Colonic mucosa (tissue), 4 donors: ENCODE measurements at places on chromosomes 1 and 21.

DNA sequence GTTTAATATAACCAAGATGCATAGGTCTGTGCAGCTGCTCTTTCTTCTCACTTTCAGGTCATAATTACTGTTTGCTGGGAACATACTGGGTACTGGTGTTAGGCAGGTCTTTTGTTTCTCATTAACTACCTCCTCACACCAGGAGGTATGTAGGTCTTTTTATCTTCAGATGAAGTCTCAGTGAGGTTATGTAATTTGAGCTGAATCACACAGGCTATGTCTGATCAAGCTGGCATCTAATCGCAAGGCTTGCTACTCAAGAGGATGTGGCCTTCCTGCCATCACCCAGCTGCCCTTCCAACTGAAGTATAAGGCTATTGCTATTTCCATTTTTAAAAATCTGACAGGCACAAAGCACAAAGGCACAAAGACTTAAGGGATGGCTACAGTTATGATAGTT, 96.4 kb downstream of the RUNX1 start:
- no peak for DNase-seq

DNA sequence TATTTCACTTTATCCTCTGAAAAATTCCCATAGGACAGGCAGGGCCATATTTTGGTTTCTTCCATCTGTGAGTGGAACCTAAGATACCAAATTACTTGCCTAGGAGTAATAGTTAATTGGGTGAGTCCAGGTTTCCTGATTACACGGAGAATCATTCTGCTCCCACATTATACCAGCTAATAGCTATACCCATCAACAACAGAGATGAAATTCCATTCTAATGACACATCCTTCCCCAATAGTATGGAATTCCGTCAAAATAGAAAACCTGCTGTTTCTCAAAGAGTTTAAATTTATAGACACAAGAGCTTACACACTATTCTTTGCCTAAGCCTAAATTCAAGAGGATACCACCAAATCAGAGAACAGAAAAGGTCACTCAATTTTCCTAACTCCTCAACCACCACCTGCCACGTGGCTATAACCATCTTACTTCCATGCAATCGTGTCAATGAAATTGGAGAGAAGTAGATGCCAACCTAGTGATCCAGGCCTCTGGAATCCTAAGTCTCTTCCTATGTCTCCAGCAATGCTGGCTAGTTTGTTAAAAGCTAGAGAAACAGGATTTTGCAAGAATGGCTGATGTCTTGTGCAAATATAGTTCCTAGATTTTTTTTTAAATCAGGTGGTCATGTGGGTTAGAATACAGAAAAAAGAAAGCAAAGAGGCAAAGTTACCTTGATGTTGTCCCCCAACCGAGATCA, 6.2 kb downstream of the PPT1 start:
- DNase-seq, result no peak

DNA sequence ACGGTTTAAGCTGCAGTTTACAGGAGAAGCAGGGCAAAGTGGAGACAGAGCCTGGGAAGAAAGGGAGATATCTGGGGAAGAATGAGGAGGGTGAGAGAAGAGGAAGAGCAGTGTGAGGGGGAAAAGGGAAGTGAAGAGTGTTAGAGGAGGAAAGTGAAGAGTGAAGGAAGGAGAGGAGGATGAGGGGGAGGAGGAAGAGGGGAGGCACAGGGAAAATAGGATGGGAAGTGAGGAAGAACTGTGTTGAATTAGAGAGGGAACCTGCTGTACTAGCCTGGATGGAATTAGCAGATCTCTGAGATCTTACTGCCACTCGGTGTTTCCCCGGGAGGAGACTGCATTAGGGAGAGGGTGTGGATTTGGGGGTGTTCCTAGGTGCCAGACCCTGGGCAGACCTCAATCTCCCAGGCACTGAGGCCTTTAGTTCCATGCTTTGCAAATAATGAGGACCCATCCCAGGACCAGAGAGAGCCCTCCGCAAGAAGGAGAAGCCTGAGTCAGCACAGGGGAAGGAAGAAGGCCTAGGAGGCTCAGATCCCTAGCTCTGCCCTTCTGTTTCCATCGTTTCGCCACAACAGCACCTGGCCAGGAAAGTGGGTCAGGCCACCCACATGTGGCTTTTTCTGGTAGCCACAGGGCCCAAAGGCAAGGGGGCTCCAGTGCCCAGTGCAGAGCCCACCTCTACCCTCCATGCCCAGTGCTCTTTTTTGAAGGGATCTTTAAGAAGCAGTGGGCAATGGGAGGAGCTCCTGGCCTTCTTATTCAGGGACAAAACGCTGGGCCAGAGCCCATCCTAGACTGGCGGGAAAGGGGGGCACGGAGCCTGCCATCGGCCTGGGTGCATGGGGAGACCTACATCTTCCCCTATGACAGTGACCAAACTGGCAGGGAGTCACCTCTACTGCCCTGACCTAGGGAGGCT, 2.0 kb downstream of the LRRN2 start:
- DNase-seq, result no peak

DNA sequence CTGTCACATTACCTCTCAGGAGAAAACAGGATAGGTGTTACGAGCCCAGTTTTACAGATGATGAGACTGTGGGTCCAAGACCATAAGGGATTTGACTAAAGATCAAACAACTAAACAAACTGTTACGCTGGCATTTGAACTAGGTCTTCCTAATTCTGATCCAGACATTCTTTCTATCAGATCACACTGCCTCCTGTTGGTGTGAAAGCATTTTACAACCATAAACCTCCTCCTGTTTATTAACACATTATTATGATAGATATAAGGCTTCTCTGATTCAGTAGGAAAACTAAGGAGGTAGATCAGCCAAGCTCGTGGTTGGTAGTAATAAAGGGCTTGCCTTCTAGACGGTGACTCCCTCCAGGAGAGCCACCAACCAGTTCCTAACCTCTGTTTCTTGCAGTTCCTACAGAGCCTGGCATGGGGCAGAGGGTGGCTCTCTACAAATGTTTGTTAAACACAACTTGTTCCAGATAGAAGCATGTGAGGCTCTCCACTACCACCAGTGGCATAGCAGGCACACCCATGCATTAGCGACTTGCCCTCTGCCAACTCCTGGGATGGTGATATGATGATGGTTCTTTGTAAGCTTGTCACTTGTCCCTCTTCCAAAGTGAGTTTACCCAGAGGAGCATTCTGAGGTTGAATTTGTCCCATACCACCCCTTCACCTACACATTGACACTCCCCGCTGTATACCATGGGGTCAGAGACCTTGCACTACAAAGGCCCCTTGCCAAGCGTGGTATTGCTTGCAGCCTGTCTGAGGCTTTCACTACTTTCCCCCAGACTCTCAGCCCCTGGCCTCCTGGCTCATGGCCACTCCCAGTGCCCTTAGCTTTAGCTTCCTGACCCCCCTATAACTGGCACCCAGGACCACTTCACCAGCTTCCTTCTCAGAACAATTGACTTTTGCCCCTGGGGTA, 96.4 kb upstream of the HOOK1 start:
- no peak for DNase-seq

DNA sequence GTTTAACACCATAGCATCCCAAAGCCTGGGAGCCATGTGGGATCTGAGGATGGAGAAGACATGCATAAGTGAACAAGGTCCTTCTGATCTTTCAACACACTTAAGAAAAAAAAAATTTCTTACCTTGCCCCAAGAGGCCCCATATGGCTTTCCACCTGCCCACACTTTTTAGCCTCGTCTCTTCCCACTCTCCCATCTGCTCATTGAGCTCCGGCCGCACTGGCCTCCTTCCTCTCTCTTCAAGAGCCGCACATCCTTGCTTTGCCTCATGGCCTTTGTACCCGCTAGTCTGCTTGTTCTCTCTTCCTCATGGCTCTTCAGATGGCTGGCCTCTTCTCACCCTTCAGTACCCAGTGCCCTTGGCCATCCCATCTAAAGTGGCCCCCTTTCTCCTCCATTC, 70.2 kb upstream of the PDE4B start:
- DNase-seq, result no peak

DNA sequence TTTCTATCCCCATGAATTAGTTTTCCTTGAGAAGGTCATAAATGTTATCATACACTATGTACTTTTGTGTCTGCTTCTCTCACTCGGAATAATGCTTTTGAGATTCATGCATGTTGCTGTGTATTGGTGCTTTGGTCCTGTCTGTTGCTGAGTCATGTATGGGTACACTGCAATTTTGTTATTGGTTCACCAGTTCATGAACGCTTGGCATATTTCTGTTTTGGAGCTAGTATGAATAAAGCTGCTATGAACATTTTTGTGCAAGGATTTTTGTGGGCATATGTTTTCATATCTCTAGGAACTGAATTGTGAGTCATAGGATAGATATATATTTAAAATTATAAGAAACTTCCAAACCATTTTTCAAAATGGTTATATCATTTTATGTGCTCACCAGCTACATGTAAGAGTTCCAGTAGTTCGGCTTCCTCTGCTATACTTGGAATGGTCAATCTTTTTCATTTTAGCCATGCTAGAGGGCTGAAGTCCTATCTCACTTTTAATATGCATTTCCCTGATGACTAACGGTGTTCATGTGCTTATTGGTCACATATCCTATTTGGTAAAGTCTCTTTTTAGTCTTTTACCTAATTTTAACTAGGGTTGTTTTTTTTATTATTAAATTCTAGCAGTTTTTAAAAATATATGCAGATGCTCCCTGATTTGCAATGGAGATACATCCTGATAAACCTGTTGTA, 38.2 kb downstream of the ETS2 start:
- no peak for DNase-seq

DNA sequence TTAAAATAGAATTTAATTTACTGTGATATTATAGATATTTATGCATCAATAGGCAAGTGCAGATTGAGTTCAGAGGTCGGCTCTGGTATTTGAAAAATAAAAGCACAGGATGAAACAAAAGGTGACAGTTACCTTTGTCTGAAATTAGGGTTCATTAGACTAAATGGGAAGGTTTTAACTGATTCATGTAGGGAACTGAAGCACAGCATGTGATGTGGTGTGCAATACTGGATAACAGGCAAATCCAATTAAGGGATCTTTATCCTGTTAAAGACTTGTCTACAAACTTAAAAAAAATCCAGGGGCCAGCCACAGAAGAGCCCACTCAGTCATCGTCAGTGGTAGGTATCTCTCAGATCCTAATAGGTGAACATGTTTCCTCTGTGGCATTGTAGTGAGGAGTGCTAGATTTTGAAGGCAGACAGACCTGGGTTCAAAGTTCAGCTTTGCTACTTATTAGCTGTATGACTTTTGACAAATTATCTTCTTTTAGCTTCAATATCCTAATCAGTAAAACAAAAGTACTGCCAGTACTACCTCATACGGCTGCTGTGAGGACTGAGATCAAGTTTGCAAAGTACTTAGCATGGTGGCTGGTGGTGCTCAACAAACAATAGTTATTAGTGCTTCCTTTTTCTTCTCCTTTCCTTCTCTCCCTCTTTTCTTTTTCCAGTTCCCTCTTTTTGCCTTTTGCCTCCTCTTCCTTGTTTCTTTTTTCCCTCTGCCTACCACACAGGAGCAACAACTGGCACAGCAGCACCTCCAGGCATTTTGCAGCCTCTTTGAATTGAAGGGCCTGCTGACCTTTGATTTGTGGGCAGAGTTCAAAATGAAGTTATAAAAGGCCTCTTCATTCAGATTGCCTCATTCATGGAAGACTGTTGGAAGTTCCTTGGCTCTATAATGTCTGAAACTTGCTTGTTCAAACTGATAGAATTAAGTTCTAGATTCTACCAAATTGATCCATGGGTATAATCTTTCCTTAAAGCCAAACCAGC, 44.9 kb upstream of the FOXD3 start:
- peak; percentile 56 for DNase-seq

DNA sequence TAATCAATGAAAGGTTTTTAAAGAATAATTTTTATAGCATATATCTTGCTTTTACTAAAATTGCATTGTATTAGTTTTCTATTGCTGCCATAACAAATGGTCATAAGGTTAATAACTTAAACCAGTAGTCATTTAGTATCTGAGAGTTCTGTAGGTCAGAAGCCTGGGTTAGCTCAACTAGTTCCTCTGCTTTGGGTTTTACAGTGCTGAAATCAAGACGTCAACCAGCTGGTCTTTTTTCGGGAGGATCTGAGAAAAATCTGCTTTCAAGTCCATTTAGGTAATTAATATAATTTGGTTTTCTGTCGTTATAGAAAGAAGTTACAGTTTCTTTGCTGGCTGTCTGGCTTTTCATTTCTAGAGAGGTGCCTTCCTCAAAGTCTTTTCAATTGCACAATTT, 577.7 kb downstream of the MRPL39 start:
- no peak for DNase-seq

GRCh38 chr1:66585002-66585401, 51.0 kb downstream of the SGIP1 start:
- DNase-seq, result no peak

DNA sequence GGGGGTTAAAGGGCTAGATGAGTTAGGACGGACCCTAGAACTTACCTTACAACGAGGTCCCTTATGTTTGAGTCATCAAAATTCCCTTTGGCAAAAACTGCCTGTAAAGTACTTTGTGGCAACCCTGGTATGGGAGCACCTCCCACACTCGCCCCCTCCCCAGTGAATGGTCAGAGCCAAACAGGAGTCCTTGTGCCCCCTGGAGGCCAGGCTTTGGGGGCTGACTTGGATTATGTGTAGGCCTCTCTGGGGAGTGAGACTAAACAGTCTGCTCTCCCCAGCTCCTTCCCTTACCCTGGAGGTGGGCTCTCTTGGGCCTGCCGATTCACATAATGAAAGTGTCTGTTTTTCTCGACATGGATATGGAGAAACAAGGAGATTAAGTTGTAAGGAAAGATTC, 81.2 kb downstream of the ADCY10 start:
- no peak for DNase-seq

GRCh38 chr1:29642519-29642918, 406.2 kb downstream of the PTPRU start:
- DNase-seq, result no peak

GRCh38 chr1:67685067-67685557, at the start of gene GADD45A:
Gene GADD45A, plus strand, starts transcription at chr1:67685201. Its CDS starts 294 bp downstream, at chr1:67685495.
- DNase-seq, result peak; percentile 99

- no peak for DNase-seq
Observed at GRCh38 chr1:109191891-109192290, 21.8 kb upstream of the SARS1 start.

DNA sequence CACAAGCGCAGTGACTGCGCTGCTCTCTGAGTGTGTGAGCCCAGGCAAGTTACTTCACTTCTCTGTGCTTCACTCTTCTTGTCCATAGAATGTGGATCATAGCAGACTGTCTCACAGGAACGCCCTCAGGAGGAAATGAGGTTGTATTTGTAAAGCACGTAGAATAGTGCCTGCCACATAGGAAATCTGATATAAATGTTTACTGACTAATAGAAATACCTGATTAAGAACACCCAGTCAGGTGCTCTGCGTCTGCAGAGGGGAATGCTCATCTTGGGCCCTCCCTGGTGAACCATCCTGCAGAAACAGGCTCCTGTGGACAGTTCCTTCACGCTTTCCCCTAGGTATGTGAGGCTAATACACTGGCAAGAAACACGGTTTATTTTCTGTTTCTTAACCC, 100.3 kb downstream of the BEND5 start:
- DNase-seq, result no peak
